Naive B cell (primary cell): ENCODE measurements at places on chromosomes 3 and 15. TPM values are rescaled to one million over a fixed set of nuclear protein-coding genes. Genes with fewer than 3 reads are reported as not detected.

Gene LRIG1
- 15.2 TPM for polyA plus RNA-seq

Gene ZPLD1
- not detected for polyA plus RNA-seq

Gene COL6A5
- not detected for polyA plus RNA-seq

GRCh38 chr3:39290255-39290654, 10.4 kb upstream of the CX3CR1 start:
- H3K4me3 ChIP-seq: no peak overlapping the region
- peaks cover 20% of the 10 kb centered on the region for H3K4me1 ChIP-seq
- no peaks in the 10 kb centered on the region for H3K36me3 ChIP-seq
- H3K27ac ChIP-seq: peak overlapping the region; percentile 16
- DNase-seq: no peak
- no peaks in the 10 kb centered on the region for H3K27me3 ChIP-seq

Gene EIF4E3
- 5.1 TPM for polyA plus RNA-seq

Gene HGD
- 0.88 TPM for polyA plus RNA-seq
